ENCODE measurements at places on chromosomes 3 and 15.

GRCh38 chr15:54580643-54581042 is 602.4 kb downstream of the UNC13C start:
- no peak for DNase-seq

DNA sequence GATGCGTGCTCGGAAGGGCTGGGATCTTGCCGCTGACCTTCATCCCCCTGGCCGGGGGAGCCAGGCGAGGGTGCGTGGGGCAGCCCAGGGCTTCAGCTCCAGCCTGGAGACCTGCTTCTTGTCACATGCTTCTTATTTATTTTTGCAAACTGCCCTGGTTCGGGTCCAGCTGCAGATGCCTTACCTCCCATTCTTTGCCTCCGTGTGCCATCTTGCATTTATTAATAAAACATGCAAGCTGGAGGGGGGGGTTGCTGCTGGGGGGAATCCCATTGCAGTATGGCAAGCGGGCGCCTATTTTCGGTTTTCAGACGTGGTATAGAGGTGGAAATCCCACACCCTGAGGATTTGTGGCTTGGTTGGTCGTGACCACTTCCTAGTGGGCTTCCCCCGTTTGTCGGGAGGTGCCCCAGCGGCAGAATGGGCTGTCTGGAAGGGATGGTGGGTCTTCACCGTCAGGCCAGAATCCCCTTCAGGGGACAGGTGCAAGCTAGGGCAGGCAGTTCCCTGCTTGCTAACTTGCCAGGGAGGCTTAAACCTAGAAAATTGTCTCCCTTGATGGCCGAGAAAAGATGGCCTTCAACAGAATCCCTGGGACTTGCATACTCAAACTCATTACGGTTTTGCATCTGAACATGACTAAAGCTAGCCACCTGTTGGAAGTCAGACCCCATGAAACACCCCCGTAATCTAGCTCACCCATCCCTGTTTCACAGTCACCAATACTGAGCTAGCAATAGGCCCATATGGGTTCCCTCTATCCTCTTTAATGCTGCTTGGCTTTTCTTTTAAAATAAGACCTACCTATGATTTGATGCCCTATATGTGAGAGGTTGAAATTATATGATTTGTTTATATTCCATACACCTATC is 569 bp downstream of the TMEM266 start:
- DNase-seq: no peak

GRCh38 chr3:12962292-12962691 is 110.9 kb downstream of the IQSEC1 start:
- no peak for DNase-seq

- no peak for DNase-seq
These were observed 30.5 kb downstream of the LOXL1 start for GRCh38 chr15:73956743-73957135.

GRCh38 chr3:13564751-13565560 is 16.0 kb downstream of the FBLN2 start:
- DNase-seq: no peak

- no peak for DNase-seq
These were observed 75.7 kb downstream of the TRIM69 start for GRCh38 chr15:44812029-44812517.

DNA sequence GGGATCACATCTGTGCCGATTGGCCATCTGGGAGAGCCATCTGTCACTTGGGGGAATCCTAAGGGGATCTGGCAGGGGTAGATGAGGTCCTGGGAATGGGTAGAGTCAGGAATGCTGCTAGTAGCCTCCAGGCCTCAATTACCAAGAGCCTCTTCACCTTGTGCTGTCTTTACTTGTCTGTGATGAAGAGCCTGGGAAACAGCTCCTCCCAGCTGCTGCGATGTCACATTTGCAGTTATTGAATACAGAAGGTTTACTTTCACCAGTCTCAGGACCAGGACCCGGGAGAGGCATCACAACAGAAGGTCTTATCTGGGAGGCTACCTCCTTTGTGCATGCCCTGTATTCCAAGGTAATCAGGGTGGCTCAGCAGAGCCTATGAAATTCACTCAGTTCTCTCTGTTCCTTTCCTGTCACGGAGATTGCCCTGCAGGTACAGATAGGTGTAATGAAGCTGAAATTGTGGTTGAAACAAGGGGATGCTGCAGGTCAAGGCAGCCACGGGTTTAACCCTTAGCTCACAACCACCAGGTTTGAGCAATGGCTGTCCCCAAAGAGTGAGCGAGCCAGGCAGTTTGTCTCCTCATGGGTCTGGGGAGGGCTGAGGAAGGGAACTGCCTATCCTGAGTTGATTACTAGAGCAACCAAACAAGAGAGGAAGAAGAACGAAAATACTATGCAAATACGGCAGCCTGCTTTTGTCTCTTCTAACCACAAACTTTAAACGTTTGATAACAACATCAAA is 298.9 kb upstream of the RORA start:
- DNase-seq: no peak

GRCh38 chr3:114706591-114707232 is 412.9 kb downstream of the TIGIT start:
- no peak for DNase-seq

DNA sequence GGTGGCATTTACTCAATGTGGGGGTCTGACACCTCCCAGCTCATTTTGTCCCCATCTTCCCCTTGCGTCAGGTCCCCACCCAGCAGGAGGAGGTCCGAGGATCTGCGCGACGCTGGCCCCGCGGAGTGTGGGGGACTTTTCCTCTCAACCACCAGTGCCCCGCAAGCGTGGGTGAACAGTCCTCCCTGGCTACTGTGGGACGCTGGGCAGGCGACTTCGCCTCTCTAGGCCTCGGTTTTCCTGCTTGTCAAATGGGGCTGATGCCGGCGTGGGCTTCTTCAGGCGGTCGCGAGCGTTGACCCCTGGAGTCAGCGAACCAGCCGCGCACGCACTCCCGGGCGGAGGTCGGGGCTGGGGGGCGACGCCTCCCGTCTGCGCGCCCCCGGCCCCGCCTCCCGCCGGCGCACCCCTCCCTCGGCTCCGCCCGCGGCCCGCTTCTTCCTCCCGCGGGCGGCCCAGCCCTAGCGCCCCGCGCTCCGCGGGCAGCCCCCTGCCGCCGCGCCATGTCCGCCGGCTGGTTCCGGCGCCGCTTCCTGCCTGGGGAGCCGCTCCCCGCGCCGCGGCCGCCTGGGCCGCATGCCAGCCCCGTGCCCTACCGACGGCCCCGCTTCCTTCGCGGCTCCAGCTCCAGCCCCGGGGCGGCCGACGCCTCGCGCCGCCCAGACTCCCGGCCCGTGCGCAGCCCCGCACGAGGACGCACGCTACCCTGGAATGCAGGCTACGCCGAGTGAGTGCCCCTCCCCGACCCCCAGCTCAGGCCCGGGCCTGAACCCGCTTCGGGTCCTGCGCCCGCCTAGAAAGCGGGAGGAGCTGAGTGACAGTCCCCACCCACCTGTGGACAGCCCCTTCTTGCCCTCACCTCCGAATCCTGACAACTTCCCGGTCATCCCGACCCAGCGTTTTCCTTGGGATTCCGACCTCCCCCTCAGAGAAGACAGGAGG is at the start of gene PPM1M:
TSS of gene PPM1M (plus strand) at position 438 of the 942 bp plus-strand sequence. CDS start at position 504, 66 bp downstream.
- peak; percentile 59 for DNase-seq

DNA sequence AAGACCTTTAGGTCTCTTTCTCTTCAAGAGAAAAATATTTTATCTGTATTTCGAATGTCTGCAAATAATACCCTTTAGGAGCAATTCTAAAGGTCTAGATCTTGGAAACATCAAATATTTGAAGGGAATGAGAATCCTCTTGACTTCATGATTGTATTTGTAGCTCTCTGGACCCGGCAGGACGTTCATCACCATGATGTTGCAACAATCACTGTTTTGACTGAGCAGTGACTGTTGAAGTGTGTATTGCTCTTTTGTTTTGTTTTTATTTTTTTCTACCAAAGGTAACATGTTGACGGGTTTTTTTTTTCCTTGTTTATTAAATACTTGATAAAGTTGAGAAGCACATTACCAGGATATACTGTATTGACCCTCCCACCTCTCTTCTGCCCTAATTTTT is 55.3 kb upstream of the CCR4 start:
- no peak for DNase-seq

GRCh38 chr15:82931221-82931620 is 21.3 kb downstream of the HOMER2 start:
- no peak for DNase-seq

DNA sequence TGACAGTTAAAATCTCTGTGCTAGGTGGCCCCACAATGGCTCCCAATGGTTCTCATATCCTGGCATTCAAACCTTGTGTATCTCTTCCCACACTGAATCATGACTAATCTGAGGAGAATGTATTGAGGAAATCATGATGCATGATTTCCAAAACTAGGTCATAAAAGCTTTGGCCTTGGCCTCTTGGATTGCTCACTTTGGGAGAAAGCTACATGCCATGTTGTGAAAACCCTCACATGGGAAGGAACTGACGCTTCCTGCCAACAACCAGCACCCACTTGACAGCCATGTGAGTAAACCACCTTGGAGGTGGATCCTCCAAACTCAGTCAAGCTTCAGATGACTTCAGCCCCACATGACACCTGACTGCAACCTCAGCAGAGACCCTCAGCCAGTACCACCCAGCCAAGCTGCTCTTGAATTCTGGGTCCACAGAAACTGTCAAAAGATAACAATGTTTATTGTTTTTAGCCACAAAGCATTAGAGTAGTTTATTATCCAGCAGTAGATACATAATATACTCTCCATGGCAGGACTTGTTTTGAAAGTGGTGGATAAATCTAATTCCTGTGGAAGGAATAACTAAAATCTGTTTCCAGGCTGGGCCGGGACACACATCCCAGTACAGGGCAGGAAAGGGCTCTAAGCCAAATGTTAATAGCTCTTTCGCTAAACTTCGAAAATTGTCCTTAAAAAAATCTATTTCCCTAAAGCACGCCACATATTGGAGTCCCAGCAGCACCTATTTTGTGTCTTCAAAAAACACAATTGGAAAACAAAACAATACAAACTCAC is 1.0 kb upstream of the ZNF620 start:
- DNase-seq: no peak

- no peak for DNase-seq
These were observed 13.9 kb downstream of the EOMES start for GRCh38 chr3:27708250-27708649.

DNA sequence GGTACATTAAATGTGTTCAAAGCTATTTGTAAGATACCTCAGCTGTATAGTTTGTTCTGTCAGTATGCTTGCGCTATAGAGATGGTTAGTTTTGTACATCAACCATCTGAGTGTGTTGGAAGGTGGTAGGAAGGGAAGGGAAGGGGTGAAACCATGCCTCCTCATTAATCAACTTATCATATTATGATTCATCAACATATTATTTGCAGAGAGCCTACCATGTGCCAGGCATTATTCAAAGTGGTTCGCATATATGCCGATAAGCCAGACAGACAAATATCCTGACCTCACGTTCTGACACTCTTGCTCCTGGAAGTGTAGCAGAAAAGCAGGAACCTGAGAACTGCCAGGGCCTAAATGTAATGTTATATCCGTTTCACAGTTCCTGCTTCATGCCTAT is 248.1 kb upstream of the NR2E3 start:
- no peak for DNase-seq

DNA sequence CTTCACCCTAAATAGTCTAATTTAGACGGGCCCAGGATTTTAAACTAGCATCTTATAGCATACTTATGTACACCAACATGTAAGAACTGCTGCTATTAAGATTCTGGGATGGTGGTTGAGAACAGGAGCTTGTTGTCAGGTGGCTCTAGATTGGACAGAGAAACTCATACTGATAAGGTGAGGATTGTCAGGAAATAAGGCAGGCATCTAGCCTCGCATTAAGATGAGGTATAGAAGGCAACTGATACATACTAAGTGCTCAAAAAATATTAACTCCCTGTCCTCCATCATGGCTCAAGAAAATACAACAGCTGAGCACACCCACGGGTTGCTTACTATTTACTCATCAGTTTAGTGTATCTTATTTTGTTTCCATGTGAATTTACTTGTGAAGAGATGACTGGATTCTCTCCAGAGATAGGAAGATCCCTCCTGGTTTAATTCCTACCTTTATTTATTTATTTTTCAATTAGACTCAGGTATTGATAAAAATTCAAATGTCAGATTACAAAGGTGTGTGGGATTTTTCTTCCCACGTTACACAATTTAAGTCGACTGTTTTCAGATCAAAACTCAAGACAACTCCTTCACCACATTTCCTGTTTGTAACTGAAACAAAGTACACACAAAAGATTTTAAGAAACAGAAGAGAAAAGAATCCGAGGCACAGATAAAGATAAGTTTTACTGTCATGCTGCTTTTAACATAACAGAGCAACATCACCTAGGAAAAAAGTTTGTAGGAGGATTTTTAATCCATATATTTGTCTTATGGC is at the start of gene TRAT1:
TSS of gene TRAT1 (plus strand) at position 664 of the 775 bp plus-strand sequence. CDS start 142 bp downstream, outside the sequence.
- DNase-seq: no peak

DNA sequence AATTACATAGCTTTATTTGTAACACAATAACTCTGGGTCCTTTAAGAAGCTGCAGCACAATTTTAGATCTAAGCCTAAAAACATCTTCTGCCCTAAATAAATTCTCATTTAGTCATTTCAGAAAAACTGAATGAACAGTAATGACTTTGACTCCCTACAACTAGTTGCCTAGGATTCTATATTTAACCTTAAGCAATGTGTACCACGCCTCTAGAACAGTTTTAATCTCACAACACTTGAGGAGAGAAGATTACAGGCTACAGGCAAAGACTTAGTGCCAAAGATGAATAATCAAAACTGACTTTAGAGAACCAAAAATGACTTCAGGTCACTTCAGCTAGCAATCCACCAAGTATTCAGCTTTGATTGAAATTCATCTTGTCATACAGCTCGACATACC is 192.8 kb downstream of the ULK4 start:
- no peak for DNase-seq

DNA sequence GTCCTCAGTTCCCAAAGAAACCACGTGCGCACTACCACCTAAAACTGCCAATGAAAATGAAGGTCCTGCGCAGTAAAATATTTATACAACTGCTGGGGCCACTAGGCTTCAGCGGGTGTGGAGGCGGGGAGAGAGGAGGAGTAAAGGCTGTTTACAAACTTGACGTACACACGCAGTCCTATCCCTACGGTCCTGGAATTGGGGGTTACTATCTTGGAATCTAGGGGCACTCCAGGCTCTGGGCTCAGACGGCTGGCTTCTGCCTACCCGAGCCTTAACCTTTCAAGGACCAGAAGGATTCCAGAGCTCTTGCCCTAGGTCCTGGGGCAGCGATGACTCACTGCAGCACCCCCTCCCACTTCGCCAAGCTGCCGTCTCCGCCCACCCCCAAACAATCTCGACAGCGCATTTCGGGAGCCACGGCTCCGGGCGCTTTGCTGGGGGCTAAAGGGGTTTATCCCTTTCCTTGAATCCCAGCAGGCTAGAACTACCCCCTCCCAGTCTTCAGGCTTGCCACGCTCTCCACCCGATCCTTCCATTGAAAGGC is 3.0 kb downstream of the ADAMTS9 start:
- no peak for DNase-seq

- DNase-seq: no peak
These were observed 8.5 kb downstream of the SNRPA1 start for GRCh38 chr15:101286471-101287114.

GRCh38 chr3:113124256-113124830 is 87.0 kb upstream of the BOC start:
- no peak for DNase-seq
